Endothelial cell (in vitro differentiated cells): ENCODE measurements at places on chromosomes 1 and 21. TPM values are rescaled to one million over a fixed set of nuclear protein-coding genes. Genes with fewer than 3 reads are reported as not detected.

The LAMC2 gene
- 2.3 TPM for total RNA-seq

The LRRC8B gene
- 14.5 TPM for total RNA-seq

The CNKSR1 gene
- 10.0 TPM for total RNA-seq

The DYNLT4 gene
- total RNA-seq: 1.4 TPM

The KIRREL1 gene
- 66.8 TPM for total RNA-seq

The TMEM125 gene
- 2.7 TPM for total RNA-seq

The HAO2 gene
- total RNA-seq: not detected

The RIMS3 gene
- total RNA-seq: 5.4 TPM

The RPTN gene
- total RNA-seq: not detected

GRCh38 chr1:43858324-43858723 lies 75.3 kb upstream of the ARTN start:
- no peak overlapping the region for H3K27ac ChIP-seq
- no peak overlapping the region for H3K4me3 ChIP-seq
- peaks cover 6% of the 10 kb centered on the region for H3K4me1 ChIP-seq
- peaks cover 3% of the 10 kb centered on the region for H3K27me3 ChIP-seq
- H3K36me3 ChIP-seq: peaks cover 7% of the 10 kb centered on the region
- DNase-seq: no peak

DNA sequence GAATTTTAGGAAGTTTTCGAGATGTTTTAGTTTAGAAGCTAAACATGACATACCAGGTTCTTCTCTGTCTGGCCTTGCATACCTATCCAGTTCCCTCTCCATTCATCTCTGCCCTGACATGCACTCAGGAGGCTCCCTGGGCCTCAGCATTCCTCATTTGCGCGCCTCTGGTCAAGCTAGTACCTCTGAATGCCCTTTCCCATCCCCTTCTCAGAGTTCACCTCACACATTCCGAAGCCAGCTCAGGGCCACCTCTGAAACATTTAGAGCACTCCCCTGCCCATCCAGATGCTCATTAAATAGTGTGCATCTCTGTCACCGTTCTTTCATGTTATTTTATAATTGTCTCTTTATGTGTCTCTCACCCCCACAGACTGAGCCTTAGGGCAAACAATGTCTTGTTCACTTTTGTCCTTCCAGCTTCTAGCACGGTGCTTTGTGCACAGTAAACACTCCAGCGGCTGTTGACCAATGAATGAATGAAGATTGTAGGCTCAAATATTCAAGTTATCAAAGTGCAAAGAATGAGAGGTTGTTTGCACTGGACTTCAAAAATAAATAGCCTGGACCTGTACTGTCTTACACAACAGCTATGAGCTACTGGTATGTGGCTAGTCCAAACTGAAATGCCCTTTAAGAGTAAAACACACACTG lies 1.2 kb upstream of the DHCR24 start:
- peaks cover 37% of the 10 kb centered on the region for H3K4me1 ChIP-seq
- DNase-seq: no peak
- peak overlapping the region; percentile 91 for H3K4me3 ChIP-seq
- peaks cover 8% of the 10 kb centered on the region for H3K36me3 ChIP-seq
- peak overlapping the region; percentile 0 for H3K27ac ChIP-seq

GRCh38 chr1:154483941-154484803 lies 17.8 kb upstream of the TDRD10 start:
- peak overlapping the region; percentile 95 for H3K27ac ChIP-seq
- no peak for DNase-seq
- H3K4me1 ChIP-seq: peaks cover 65% of the 10 kb centered on the region
- peaks cover 13% of the 10 kb centered on the region for H3K27me3 ChIP-seq

DNA sequence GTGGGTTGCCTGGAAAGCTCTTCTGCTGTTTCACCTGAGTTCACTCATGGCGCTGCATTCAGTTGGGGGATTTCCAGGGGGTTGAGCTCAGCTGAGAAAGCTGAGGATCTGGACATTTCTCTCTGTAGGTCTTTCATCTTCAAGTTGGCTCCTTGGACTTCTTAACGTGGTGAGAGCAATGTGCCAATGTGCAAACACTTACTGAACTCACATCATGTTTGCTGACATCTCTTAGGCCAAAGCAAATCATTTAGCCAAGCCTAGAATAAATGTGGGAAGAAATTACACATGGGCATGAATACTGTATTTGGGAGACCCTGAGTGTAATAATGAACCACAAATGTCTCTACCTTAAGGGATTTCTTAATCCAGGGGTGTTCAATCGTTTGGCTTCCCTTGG lies 42.7 kb upstream of the SLC22A15 start:
- no peak overlapping the region for H3K4me3 ChIP-seq
- no peak overlapping the region for H3K27ac ChIP-seq
- no peaks in the 10 kb centered on the region for H3K4me1 ChIP-seq
- H3K27me3 ChIP-seq: no peaks in the 10 kb centered on the region

- H3K27me3 ChIP-seq: peaks cover 5% of the 10 kb centered on the region
- no peak for DNase-seq
- H3K4me1 ChIP-seq: peaks cover 3% of the 10 kb centered on the region
These were observed 16.1 kb upstream of the GSTM4 start for GRCh38 chr1:109639841-109640184.

GRCh38 chr1:185316163-185317033 lies 645 bp downstream of the IVNS1ABP start:
- H3K27ac ChIP-seq: peak overlapping the region; percentile 95
- H3K36me3 ChIP-seq: peaks cover 19% of the 10 kb centered on the region
- peaks cover 20% of the 10 kb centered on the region for H3K27me3 ChIP-seq
- DNase-seq: peak; percentile 92

GRCh38 chr1:212638492-212639151 lies 30.1 kb downstream of the ATF3 start:
- peaks cover 14% of the 10 kb centered on the region for H3K4me1 ChIP-seq
- H3K4me3 ChIP-seq: no peak overlapping the region
- DNase-seq: no peak

DNA sequence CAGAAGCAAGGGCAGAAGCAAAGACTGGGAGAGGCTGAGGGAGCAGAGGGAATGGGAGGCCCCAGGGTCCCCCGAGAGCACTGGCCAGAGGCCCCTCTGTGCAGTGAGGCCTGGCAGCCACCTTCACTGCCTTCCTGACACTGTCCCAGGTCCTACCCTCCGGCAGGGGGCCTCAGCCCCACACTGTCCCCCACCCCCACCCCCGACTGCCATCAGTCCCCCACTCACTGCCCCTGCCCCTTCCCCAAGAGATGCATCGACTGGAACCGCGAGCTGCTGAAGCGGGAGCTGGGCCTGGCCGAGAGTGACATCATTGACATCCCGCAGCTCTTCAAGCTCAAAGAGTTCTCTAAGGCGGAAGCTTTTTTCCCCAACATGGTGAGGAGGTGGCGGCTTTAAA lies 13.0 kb upstream of the PADI6 start:
- DNase-seq: no peak
- peaks cover 5% of the 10 kb centered on the region for H3K27me3 ChIP-seq
- H3K27ac ChIP-seq: no peak overlapping the region
- H3K36me3 ChIP-seq: no peaks in the 10 kb centered on the region
- no peaks in the 10 kb centered on the region for H3K4me1 ChIP-seq
- no peak overlapping the region for H3K4me3 ChIP-seq

- no peak for DNase-seq
- H3K4me1 ChIP-seq: no peaks in the 10 kb centered on the region
- no peaks in the 10 kb centered on the region for H3K36me3 ChIP-seq
- no peaks in the 10 kb centered on the region for H3K27me3 ChIP-seq
- no peak overlapping the region for H3K4me3 ChIP-seq
These were observed 5.1 kb upstream of the CDC42BPA start for GRCh38 chr1:227323171-227323966.

DNA sequence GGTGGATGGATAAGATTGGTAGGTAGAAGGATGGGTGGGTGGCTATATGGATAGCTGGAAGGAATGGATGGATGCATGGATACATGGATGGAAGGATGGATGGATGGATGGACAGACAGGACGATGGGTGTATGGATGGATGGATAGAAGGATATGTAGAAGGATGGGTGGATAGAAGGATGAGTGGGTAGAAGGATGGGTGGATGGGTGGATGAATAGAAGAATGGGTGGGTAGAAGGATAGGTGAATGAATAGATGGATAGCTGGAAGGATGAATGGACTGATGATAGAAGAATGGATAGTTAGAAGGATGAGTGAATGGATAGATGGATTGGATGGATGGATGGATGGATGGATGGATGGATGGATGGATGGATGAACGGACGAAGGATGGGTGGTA lies 5.0 kb downstream of the MASP2 start:
- no peak for DNase-seq
- H3K36me3 ChIP-seq: no peaks in the 10 kb centered on the region
- H3K27ac ChIP-seq: no peak overlapping the region
- no peaks in the 10 kb centered on the region for H3K27me3 ChIP-seq

- H3K4me1 ChIP-seq: no peaks in the 10 kb centered on the region
- no peaks in the 10 kb centered on the region for H3K36me3 ChIP-seq
These were observed 119.5 kb upstream of the COA6 start for GRCh38 chr1:234253732-234254131.

- no peaks in the 10 kb centered on the region for H3K36me3 ChIP-seq
- no peak overlapping the region for H3K4me3 ChIP-seq
- H3K4me1 ChIP-seq: no peaks in the 10 kb centered on the region
- no peaks in the 10 kb centered on the region for H3K27me3 ChIP-seq
- no peak for DNase-seq
- H3K27ac ChIP-seq: no peak overlapping the region
These were observed 343.5 kb downstream of the PBX1 start for GRCh38 chr1:164902491-164902890.

DNA sequence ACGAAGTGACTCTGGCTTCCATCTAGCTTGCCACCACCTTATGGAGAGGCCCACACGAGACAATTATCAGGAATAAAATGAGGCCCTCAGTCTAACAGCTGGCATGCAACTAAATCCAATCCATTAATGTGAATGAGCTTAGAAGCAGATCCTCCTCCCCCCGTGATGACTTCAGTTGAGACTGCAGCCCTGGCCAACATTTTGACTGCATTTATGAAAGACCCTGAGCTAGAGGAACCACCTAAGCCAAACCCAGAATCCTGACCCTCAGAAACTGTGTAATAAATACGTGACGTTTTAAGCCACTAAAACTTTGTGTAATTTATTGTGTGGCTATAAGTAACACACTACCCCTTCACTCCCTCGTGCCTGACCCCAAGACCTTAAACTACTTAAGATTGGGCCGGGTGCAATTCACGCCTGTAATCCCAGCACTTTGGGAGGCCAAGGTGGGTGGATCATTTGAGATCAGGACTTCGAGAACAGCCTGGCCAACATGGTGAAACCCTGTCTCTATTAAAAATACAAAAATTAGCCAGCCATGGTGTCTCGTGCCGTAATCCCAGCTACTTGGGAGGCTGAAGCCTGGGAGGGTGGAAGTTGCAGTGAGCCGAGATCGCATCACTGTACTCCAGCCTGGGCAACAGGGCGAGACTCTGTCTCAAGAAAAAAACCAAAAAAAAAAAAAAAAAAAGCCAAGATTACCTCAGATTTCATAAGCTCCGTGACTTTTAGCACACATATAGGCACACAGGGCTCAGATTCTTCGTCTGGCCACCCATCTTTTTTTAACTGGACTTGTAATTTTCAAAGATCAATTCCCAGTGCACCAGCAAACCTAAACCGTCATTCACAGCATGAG lies 72.5 kb downstream of the ENAH start:
- peaks cover 26% of the 10 kb centered on the region for H3K4me1 ChIP-seq
- DNase-seq: no peak
- peak overlapping the region; percentile 65 for H3K4me3 ChIP-seq
- peak overlapping the region; percentile 67 for H3K27ac ChIP-seq

DNA sequence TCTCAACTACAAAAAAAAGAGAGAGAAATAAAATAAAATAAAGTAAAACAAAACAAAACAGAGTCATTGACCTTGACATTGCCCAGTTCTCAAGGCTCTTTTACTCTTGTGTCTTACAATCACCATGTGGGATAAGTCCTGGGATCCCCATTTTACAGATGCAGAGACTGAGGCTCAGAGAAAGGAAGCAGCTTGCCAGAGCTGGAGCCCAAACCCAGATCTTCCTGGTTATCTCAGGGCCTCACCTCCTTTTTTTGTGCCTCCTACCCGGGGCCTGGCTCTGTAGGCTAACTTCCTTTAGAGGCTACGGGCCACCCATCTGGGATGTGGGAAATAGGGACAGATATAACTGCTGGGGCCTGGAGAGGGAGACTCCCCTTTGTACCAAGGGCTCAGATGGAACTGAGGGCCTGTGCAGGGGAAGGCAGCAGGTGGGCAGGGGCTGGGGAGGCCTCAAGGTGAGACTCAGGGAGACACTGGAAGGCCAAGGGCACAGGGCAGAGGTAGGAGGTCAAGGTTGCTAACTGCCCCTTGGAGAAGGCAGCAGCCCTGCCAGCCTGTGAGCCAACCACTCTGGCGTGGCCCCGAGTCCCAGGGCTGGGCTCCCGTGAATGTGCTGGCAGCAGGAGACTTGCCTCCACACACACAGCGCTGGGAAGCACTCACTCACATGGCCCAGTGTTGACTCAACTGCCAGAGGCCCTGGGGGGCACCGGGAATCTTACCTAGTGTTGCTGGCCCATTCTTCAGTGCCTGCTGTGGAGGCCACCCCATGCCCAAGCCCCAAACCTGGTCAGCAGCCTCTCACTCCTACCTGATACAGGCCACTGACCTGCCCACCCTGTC lies 6.5 kb upstream of the ECE1 start:
- H3K27ac ChIP-seq: no peak overlapping the region
- DNase-seq: no peak
- H3K4me3 ChIP-seq: peak overlapping the region; percentile 31
- H3K27me3 ChIP-seq: peaks cover 5% of the 10 kb centered on the region
- H3K4me1 ChIP-seq: peaks cover 32% of the 10 kb centered on the region

DNA sequence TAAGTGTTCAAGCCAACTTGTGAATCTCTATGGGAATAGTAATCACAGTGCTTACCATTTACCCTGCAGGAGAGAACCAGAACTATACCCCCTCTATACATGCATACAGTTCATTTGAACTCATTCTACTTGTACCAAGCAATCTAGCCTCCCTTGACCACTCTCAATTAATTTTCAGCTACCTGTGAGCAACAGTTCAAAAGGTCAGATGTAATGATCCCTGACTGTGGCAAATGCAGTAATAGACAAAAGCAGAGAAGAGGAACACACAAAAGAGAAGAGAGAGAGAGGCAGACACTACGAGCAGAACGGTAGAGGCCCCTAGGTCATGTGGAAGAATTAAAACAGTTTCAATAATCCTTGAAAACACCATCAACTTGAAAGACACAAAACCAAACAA lies 52.8 kb downstream of the FMO4 start:
- H3K27me3 ChIP-seq: no peaks in the 10 kb centered on the region
- H3K27ac ChIP-seq: no peak overlapping the region
- no peaks in the 10 kb centered on the region for H3K4me1 ChIP-seq
- DNase-seq: no peak
- no peak overlapping the region for H3K4me3 ChIP-seq

GRCh38 chr1:39886757-39887231 lies 3.5 kb upstream of the TRIT1 start:
- no peaks in the 10 kb centered on the region for H3K36me3 ChIP-seq
- H3K27me3 ChIP-seq: no peaks in the 10 kb centered on the region
- H3K27ac ChIP-seq: no peak overlapping the region
- H3K4me3 ChIP-seq: no peak overlapping the region
- no peak for DNase-seq
- H3K4me1 ChIP-seq: peaks cover 2% of the 10 kb centered on the region
